ENCODE measurements at places on chromosomes 6 and 20. TPM values are rescaled to one million over a fixed set of nuclear protein-coding genes. Genes with fewer than 3 reads are reported as not detected.

The TP53TG5 gene
- 0.46 TPM for total RNA-seq

The CST4 gene
- total RNA-seq = not detected

The TMEM244 gene
- not detected for total RNA-seq

DNA sequence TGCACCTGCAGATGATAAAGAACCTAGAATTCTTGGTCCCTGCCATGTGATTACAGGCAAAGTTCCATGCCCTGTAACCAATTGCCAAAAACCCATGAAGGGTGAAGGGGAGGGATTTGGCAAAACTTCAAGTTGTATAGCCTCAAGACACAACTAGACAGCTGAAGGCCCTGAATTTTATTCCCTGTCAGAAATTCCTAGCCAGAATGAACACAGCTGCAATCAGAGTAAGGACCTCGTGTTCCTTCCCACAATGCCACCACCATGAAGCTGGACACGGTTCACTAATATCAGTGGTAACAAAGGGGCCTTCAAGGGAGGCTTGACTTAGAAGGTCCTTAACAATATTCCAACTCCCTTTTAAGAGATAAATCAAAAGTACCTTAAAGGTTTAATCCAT lies 22.5 kb upstream of the IRAK1BP1 start:
- H3K27ac ChIP-seq = no peak overlapping the region
- H3K36me3 ChIP-seq = no peaks in the 10 kb centered on the region
- H3K27me3 ChIP-seq = no peaks in the 10 kb centered on the region
- no peaks in the 10 kb centered on the region for H3K4me1 ChIP-seq

DNA sequence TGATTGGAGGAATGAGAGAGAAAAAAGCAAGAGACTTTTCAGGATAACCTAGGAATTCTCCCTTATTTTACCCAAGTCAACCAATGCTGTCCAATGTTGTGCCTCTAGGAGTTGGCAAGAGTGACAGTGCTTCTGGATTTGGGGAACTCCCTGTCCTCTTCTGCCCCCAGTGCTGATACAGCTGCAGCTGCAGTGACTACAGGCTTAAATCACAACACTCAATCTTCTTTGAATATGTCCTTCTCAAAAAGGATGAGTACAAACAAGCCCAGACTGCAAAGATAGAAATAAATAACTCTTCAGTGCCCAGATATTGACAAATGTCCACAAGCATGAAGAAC lies 141.0 kb upstream of the COL21A1 start:
- no peak overlapping the region for H3K27ac ChIP-seq
- no peak overlapping the region for H3K4me3 ChIP-seq
- no peaks in the 10 kb centered on the region for H3K36me3 ChIP-seq
- H3K4me1 ChIP-seq = no peaks in the 10 kb centered on the region

- no peaks in the 10 kb centered on the region for H3K27me3 ChIP-seq
- no peaks in the 10 kb centered on the region for H3K4me1 ChIP-seq
- H3K36me3 ChIP-seq = peaks cover 8% of the 10 kb centered on the region
- no peak overlapping the region for H3K4me3 ChIP-seq
- H3K27ac ChIP-seq = no peak overlapping the region
These were observed 30.9 kb upstream of the ASXL1 start for GRCh38 chr20:32327087-32327681.

GRCh38 chr6:162726947-162727321 lies 632 bp downstream of the PRKN start:
- peak; percentile 22 for DNase-seq
- peak overlapping the region; percentile 72 for H3K4me3 ChIP-seq
- H3K27me3 ChIP-seq = no peaks in the 10 kb centered on the region
- H3K36me3 ChIP-seq = no peaks in the 10 kb centered on the region
- no peaks in the 10 kb centered on the region for H3K4me1 ChIP-seq

- no peak overlapping the region for H3K27ac ChIP-seq
- no peaks in the 10 kb centered on the region for H3K36me3 ChIP-seq
- H3K27me3 ChIP-seq = no peaks in the 10 kb centered on the region
- peaks cover 6% of the 10 kb centered on the region for H3K4me1 ChIP-seq
These were observed 30.5 kb upstream of the MDFI start for GRCh38 chr6:41607736-41608135.
